Amygdala (tissue), 56 donors: ENCODE measurements at places on chromosomes 7 and 10.
A peak's percentile ranks its signal among the peaks of the same experiment; 100 is the strongest.

DNA sequence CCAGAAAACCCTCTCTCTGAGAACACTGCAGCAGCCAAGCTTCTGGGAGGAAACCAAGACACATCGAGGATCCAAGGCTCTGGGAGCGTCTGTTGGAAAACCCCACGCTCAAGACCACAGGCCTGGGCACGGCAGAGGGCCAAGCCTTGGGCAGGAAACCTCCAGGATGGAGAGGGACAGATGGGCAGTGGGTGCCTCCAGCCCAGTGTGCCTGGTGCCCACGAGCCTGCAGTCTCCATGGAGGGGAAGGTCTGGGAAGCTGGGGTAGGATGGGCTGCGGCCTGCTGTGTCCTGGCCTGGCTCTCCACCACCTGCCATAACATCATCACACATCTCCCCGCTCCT is 96.1 kb downstream of the FAM53B start:
- no peak for DNase-seq

DNA sequence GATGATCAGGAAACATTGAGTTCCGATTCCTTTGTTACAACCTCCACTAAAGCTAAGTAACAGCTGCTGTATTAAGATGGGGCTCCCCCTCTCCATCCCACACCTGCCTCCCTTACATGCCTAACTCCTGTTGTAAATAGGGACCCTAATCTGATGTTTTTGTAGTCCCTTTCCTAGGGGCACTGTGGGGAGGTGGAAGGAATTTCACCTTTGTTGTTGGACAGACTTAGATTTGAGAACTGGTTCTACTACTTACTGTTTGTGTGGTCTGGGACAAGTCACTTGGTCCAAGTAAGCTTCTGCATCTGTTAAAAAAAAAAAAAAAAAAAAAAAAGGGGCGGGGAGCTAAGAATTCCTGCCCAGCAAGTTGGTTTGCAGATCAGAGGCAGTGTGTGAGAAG is 42.6 kb downstream of the KIAA1217 start:
- no peak for DNase-seq

GRCh38 chr10:34002896-34003295 is 668.4 kb upstream of the NRP1 start:
- no peak for DNase-seq

GRCh38 chr10:59465088-59465487 is 102.7 kb upstream of the FAM13C start:
- no peak for DNase-seq

GRCh38 chr10:92327445-92328433 is 36.8 kb downstream of the MARCHF5 start:
- no peak for DNase-seq

GRCh38 chr10:43287056-43288007 is 20.5 kb upstream of the RASGEF1A start:
- no peak for DNase-seq

GRCh38 chr7:8274589-8274988 is 12.6 kb upstream of the ICA1 start:
- no peak for DNase-seq

DNA sequence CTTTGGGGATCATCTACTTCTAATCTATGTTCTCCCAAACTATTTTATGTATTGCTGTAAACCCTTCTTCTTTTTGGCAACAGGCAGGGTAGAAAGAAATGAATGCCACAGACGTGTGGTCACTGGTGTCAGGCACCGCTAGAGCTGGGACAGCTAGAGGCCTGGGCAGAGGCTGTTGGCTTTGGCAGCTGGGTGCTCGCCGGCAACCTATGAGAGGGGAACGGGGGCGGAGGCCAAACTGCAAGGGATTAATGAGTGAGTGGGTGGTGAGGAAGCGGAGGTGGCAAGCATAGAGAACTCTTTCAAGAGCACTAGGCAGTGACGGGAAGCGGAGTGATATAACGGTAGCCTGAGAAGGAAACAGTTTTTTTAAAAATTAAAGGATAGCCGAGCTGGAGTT is 78.5 kb downstream of the CREB5 start:
- DNase-seq, result no peak

DNA sequence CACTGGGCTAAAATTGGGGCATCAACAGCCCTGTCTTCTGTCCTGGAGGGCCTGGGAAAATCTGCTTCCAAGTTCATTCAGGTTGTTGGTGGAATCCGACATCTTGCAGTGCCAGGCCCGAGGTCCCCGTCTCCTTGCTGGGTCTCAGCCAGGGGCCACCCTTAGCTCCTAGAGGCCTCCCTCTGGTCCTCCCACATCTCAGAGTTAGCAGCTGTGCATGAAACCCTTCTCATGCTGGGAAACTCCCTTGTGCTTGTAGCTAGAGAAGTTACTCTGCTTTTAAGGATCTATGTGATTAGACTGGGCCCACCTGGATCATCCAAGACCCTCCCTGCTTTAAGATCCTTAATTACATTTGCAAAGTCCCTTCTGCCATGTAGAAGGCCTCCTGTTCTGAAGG is 15.3 kb downstream of the HIP1 start:
- DNase-seq, result no peak

DNA sequence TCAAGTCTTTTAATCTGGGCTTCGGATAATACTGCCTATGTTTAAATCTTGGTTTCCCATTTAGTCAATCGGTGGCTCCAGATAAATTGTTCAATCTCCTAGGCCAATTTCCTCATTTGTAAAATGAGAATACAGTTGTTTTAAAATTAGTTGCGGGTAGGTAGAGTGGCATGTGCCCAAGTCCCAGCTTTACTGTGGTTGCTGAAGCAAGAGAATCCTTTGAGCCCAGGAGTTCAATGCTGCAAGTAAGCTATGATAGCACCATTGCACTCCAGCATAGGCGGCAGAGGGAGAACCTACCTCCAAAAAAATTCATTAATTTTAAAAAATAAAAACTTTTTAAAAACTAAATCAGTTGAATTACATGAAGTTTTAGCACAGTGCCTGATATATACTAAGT is 7.3 kb downstream of the RNF216 start:
- no peak for DNase-seq

GRCh38 chr10:27241010-27241651 is 534 bp upstream of the ACBD5 start:
- no peak for DNase-seq

DNA sequence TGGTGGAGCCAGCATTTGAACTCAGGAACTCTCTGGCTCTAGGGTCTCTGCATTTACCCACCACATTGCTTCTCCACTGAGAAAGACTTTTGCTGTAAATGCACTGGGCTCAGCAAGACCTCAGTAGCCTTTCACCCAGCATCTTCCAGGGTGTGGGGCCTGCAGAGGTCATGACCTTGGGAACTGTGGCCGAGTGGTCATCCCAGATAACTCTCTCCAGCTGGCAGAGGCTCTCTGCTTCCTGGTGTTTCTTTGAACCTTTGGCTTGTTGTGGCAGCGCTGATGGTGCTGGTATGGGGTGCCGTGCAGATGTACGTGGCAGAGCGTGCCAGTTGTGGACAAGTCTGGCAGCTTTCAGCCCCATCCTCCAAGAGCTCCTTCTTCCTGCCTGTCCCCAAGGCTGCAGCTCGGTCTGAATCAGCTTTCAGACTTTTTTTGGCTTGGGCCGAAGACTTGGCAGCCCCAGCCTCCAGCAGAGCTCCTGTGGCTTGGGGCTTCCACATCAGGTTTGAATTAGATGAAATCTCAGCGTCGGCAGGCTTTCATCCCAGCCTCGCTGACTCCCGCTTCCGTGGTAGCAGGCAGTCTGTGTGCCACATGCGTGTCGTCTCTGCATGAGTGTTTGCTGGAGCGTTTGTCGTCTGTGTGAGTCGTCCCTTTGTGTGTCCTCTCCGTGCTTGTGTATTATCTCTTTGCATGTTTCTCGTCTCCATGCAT is 21.5 kb downstream of the ADAMTS14 start:
- DNase-seq, result no peak

DNA sequence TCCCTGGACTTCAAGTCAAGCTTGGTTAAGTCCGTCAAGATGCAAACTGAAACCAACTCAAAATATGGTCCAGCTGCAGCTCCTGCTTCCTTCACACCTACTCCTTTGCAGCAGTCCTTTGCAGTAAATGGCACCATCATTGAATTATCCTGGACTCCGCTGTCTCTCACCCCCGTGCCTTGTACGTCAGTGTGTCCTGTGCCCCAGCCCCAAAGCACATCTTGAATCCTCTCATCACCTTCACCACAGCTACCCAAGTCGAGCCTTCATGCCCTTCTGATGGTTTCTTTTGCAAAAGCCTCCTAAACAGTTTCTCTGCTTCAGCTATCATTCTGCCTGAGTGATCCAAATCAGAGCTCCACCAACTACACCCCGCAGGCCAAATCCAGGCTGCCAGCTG is 88.4 kb upstream of the LEP start:
- no peak for DNase-seq

GRCh38 chr7:34187798-34188307 is 282.5 kb downstream of the BMPER start:
- no peak for DNase-seq

DNA sequence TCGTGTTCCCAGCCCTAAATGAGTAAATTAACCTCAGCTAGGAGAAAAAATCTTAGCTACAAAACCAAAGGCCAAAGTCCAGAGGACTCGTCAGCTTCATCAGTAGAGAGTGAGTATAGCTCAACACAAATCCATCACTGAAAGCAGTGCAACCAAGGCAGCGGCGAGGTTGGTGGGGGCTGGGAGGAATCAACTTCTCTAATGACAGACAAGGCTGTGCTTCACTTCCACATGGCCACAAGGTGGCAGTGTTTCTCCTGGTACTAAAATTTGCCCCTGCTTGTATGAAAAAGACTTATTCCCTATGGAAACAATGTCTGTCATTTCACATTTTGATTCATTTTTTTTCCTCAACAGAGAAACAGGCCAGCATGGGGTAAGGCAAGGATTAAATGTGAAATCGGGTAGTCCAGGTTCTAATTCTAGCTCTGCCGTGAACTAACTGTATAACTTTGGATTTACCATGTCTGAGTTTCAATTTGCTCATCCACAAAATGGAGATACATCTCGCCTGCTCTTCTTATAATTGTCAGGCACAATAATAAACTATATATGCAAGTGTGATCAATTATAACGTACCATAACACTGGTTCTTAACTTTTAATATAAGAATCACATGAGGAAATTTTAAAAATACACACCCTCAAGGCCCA is 39.3 kb downstream of the FAS start:
- peak; percentile 71 for DNase-seq

- no peak for DNase-seq
Observed at GRCh38 chr7:129438839-129439651, 4.8 kb downstream of the STRIP2 start.
